ENCODE measurements at places on chromosomes 2 and 18.

DNA sequence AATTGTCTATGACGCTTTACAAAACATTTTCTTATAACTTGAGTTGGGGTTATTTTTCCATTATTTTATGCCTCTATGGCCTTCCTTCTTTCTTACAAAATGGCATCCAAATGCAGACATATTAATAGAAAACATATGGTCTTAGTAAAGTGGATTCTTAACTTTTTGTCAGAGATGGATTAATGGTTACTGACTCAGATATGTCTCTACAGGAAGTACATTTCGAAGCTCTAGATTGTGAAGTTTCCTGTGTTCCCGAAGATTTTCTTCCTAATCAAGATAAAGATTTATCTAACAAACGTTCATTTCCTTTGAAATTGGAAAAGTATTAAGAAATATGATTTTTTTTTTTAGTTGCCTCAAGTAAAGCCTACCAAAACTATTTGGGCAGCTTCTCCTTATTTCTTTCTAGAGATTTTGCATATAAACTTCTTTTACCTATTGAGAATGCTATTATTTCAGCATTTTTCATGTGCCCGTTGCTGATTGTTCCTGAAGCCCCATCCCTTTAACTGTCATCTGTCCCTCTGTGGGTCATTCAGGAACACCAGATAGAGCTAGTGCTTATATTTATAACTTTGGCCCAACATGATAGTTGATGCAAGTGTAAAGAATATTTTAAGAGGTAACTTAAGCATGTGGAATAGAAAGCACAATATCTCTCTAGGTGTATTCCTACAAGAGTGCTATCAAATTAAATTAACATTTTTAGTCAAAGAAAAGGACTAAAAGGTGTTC is 498.0 kb downstream of the CCDC85A start:
- DNase-seq: no peak

DNA sequence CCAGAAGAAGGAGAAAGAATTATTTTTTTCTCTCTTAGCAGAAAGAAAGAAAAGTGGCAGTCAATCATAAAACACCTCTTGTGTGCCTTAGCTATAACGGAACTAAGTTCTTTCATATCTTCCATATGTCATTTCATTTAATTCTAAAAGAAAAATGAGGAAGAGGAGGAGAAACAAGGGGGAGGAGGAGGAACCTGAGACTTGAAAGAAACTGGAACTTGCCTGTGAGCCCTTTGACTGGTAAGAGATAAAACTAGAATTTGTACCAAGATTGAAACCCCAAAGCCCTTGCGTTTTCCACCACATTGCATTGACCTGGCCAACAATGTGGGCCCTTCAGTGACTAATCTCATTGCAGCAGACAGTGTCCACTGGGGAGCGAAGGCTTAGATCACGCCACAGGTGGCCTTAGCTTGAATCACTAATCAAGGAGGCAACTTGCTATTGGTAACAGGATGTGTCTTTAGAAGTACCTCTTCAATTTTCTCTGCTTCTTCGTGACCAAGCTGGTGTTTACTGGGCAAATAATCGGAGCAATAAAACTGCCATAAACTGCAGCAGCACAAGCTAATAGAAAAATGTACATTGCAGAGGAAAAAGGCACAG is 307.9 kb downstream of the CLIP4 start:
- DNase-seq: no peak

GRCh38 chr2:165811592-165812370 is 17.7 kb upstream of the GALNT3 start:
- no peak for DNase-seq

DNA sequence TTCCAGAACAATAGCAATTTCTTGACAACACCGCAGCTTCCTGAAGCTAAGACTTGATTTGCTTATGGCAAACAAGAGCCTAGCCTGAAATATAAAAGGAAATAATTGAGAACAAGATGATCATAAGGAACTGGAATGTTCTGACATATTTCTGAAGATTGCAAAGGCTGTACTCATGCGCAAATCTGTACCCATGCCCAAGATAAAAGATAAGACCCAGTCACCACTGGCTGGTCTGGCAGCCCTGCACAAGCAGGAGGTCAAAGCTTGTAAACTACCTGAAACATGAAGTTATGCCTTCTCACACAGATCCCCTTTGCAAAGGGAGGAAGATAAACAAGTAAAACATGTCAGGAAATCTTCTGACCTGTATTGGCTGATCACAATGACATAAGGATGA is 160.8 kb upstream of the GYPC start:
- no peak for DNase-seq

GRCh38 chr2:48607307-48608014 is 10.2 kb upstream of the GTF2A1L start:
- DNase-seq: no peak

DNA sequence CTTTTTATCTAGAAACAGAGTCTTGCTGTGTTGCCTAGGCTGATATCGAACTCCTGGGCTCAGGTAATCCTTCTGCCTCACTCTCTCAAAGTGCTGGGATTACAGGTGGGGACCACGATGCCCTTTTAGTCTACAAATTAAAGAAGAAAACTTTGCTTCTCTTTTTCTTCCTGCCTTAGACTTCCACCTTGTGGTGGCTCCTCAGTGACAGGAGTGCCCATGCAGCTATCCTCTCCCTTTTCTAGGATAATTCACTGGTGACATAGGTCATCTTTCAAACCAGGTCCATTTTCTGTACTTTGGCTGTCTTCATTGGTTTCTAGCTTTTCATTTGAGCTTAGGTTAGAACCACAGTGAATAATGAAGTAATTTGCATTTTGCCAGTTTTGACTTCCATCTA is 13.6 kb downstream of the DCAF17 start:
- DNase-seq: no peak

- no peak for DNase-seq
Measured at GRCh38 chr18:35729991-35730668, 148.6 kb downstream of the GALNT1 start.

GRCh38 chr2:28327956-28328922 is 64.4 kb upstream of the FOSL2 start:
- no peak for DNase-seq

GRCh38 chr2:191128172-191128910 is 22.5 kb downstream of the STAT4 start:
- no peak for DNase-seq

DNA sequence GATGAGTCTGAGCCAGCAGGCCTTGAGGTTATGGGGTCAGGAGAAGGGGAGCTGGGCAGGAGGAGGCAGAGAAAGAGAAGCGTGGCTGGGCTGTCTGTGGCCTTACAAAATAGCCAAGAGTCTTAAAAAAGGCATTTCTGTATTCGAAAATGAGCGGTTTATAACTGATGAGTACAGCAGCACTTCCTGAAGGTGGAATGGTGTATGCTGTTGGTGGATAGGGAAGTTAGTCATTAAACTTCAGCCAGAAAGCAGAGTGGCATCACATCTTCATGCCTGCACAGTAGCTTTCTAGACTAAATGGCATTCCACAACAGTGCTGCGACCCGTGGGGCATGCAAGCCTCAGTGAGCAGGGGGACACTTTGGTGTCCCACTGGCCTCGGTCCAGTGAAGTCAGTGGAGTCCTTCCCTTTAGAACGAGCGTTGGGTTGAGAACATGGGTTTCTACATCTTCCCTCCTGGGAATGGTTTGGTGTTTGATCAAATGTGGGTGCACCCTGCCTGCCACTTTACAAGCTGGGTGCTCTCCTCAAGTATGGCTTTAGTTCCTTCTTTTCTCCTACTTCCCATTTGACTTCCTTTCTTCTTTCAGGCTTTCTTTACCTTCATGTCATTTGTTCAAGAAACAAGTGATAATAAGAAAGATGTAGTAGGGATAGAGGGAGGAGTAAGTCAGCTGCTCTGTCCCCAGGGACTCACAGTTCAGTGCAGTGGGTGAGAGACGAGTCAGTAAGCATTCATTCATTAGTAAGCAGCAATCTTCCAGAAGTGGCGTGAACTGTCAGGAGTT is 96.3 kb downstream of the ARMC9 start:
- DNase-seq: no peak

- no peak for DNase-seq
Measured at GRCh38 chr18:58682429-58683069, 11.3 kb downstream of the MALT1 start.

GRCh38 chr2:168699844-168700417 is 102.5 kb upstream of the NOSTRIN start:
- no peak for DNase-seq

- DNase-seq: no peak
Measured at GRCh38 chr2:210860276-210860675, 303.9 kb downstream of the CPS1 start.

DNA sequence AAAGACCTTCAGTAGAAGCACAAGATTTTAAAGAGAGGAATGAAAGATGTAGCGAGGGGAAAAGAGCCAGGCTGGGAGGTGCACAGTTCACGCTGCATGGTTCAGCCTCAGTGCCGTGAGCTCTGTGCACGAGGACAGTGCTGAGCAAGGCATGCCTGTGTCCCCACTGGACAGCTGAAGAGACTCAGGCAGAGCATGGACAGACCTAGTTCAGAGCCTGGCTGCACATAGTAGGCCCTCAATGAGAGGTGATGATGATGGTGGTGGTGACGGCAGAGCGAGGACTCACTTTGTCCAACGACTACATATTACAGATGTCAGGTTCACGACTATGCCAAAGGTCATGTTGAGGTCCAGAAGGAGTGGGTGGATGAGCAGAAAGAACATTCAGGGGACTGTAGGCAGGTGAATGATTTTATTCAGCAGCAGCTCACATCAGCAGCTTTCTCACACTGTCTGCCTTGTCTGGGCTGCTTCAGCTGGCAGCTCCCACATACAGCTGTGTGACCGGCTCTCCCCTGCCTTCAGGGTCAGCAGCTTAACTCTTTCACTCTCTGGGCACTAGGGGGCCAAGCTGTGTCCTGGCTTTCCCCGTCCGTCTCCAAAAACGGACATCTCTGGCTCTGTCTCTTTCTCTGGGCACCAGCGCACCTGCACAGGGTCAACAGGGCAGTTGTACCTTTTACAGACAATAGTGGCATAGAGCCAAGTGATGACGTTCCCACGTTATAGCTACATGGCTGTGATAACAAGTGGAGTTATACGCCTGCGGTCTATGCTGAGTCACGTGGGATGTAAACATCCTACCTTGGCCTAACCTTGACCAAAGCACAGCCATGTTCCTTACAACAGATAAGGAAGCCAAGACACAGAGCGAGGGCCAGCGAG is 128.8 kb upstream of the MSH6 start:
- no peak for DNase-seq

- no peak for DNase-seq
Measured at GRCh38 chr2:171281110-171281509, 120.4 kb upstream of the TLK1 start.

GRCh38 chr2:229270551-229271410 is at the start of gene PID1:
Gene PID1 (minus strand): TSS chr2:229271287. CDS start chr2:229271043, 244 bp downstream.
- DNase-seq: no peak

DNA sequence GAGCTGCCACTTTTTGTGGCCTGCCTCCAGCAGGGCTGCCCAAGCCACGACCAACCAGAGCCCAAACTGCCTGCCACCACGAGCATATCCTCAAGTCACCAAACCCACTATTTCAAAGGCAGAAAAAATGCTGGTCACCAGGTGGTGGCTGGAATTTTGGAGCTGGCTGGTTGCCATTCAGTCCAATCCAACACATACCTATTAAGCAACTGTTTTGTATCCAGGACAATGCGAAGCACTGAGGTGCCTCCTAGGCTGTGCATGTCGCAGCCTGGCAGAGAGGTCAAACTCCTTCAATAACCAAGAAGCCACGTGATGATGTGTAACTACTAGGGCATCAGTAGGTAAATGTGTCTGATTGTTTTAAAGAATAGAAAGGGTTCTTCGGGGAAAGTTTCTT is 108.3 kb upstream of the PPP1CB start:
- DNase-seq: no peak

GRCh38 chr2:163602196-163602595 is 133.6 kb downstream of the FIGN start:
- DNase-seq: no peak

GRCh38 chr2:72623481-72623880 is 202.4 kb downstream of the EXOC6B start:
- DNase-seq: no peak

DNA sequence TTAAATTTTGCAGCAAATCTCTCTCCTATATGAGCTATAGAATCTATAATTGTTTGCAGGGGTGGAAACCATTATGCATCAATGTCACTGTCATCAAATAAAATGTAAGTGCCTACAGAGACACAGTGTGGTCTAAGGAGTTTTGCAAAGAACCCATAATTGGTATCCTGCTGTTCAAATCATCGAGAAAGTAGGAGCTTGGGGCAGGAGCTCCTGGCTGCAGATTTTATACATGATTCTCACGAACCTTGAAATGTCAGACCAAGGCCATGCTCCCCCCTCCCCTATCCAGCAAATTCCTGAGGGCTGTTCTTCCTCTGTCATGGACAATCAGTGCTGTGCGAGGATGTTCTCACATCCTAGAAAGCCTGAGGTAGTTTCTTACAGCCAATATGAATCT is 119.5 kb upstream of the CYRIA start:
- no peak for DNase-seq

- DNase-seq: no peak
Measured at GRCh38 chr2:141316606-141317005, 814.2 kb downstream of the LRP1B start.

- DNase-seq: no peak
Measured at GRCh38 chr18:30481871-30482270, 560.7 kb downstream of the DSC3 start.

- no peak for DNase-seq
Measured at GRCh38 chr2:75577280-75577679, 16.5 kb upstream of the EVA1A start.

GRCh38 chr2:191999101-191999841 is 152.4 kb upstream of the CAVIN2 start:
- DNase-seq: no peak

DNA sequence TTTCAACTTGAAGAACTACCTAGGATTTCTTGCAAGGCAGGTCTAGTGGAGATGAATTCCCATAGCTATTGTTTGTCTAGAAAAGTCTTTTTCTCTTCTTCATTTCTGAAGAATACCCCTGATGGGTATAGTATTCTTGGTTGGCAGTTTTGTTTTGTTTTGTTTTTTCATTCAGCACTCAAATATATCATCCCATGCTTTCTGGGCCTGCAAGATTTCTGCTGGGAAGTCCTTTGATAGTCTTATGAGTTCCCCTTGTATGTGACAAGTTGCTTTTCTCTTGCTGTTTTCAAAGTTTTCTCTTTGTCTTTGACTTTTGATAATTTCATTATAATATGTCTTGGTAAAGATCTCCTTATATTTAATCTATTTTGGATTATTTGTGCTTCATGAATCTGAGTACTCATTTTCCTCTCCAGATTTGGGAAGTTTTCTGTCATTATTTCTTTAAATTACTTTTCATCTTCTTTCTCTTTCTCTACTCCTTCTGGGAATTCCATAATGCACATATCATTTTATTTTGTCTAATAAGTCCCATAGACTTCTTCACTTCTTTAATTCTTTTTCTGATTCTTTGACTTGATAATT is 101.5 kb downstream of the DSC3 start:
- no peak for DNase-seq
